ENCODE measurements at places on chromosomes 6 and 20.

GRCh38 chr6:40543776-40544175 is 43.4 kb downstream of the LRFN2 start:
- DNase-seq = no peak

- DNase-seq = peak; percentile 22
Observed at GRCh38 chr20:59813948-59814839, 119.2 kb downstream of the SYCP2 start.

DNA sequence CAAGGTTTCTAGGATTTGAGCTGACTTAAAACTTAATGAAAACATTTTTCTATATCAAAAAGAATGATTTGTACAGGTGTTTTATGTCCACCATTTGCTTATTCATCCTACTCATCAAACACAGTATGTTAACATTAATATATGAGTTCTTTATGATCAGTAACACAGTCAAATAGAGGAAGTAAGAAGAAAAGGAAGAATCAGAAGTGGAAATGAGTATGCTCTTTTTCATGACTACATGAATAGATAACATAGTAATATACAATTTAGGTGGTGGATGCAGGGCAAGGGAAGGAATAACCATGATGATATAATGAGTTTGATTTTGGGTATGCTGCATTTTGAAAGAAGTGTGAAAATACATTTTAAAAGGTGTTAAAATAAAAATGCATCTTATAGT is 16.5 kb downstream of the KPNA5 start:
- DNase-seq = no peak

DNA sequence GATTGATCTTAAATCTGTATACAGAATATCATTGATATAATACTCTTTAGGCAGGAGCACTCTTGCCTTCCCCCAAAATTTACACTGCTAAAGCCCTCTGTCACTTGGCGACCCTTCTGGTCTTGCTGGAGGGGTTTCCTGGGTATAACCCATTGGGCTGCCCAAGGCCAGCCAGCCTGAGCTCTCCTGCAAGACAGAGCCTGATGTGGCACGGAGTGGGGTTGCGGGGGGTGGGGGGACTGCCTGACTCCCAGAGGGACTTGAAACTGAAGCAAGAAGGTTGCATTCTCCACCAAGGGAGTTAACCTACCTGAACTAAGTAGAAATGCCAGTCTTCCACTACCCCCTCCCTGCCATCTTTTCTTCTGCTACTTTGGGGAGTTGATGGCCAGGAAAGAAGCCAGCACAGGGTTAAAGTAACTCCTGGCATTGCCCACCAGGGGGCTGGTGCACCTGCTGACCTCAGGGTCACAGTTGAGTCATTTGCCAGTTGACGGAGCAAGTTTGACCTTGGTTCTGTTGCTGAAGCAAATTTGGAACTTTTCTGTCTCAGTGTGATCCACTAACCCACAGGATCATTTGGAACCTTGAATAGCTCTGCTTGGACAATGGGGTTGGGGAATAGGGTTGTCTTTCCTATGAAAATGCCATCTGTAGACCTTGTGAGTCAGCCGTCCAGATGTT is 79.4 kb downstream of the ASXL1 start:
- no peak for DNase-seq

GRCh38 chr20:42399802-42400201 is 781.6 kb upstream of the CHD6 start:
- no peak for DNase-seq

GRCh38 chr6:76876922-76877553 is 586.3 kb downstream of the HTR1B start:
- peak; percentile 84 for DNase-seq

DNA sequence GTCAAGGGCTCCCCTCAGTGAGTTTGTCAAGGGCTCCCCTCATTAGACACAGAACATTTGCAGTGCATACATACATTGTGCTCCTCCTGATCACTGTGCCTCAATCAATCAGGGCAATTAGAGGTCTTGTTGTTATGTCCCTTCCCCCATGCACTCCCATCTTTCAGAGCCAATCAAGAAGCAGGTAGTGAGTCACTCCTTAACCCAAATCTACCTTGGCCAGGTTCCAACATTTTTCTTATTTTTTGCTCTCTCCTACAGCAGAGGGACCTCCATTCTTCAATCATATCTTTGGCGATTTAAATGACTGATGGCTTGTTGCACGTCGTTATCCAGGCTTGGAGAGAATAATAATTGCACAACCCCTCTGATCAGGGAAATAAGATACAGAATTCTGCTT is 409.9 kb upstream of the SPTLC3 start:
- no peak for DNase-seq

DNA sequence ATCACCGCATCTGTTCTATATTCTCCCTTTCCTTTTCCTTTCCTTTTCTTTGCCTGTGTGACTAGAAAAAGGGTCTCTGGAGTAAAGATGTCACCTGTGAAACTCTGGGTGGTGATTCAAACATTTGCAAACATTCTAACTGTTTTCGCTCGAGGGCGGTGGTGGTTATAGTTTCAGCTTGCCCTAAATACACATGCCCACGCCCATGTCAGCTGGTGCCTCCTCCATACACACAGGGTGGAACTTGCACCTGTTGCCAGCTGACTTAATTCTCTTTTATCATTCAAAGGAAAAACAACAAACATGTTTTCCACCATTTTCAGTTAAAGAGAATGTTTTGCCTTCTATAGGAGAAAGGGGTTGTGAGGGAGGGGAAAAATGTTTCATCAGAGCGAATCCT is 381.9 kb upstream of the ARID1B start:
- no peak for DNase-seq

- DNase-seq = no peak
Observed at GRCh38 chr6:3405679-3406078, 51.2 kb downstream of the SLC22A23 start.

- DNase-seq = no peak
Observed at GRCh38 chr6:1322696-1323219, 10.9 kb downstream of the FOXQ1 start.

DNA sequence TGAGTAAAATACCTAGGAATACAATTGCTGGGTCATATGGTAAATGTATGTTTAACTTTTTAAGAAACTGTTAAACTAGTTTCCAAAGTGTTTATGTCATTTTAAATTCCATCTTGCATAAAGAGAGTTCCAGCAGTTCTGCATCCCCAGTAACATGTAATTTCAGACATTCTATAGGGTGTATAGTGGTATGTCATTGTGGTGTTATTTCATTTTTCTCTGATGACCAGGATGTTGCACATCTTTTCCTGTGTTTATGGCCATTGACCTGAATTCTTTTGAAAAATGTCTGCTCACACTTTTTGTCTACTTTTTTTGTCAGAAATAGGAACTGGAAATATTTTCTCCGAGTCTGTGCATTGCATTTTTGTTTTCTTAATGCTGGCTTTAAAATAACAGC is 128.9 kb downstream of the TMEM200A start:
- no peak for DNase-seq

- DNase-seq = no peak
Observed at GRCh38 chr6:5083813-5084359, 1.3 kb upstream of the PPP1R3G start.

DNA sequence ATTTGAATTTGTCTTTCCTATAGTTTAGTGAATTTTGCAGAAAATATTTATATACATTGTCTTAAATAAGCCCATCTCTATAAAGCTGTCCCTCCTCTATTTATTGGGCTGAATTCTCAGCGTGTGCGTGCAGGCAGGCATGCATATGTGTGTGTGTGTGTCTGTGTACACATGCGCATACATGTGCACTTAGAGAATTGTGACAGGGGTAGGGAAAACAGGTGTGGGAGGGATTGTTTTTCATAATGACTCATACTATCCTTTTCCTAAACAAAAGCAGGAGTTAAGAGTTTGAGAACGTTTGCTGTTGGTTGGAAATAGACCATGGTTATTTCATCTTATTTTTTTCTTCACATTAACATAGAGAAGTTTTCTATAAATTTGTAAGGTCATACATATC is 43.4 kb upstream of the FABP7 start:
- no peak for DNase-seq

DNA sequence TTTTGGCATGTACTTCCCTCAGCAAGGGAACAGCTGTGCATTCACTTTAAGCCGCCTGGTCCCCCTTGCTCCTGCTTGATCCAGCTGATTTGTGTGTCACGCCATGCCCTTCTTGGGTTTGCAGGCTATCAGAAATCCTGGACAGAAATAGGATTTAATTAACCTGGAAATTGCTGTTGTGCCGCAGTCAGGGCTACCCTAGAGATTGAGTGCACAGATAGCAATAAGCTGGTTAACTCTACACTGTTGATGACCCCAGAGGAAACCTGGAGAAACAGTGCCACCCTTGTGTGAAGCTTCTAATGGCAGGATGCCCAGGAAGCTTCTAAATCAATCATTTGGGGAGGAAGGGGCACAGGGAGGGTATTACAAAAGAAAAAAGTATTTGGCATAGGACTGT is 199.0 kb downstream of the JARID2 start:
- no peak for DNase-seq

GRCh38 chr6:91812596-91813274 is 1225.9 kb upstream of the MAP3K7 start:
- DNase-seq = no peak

- no peak for DNase-seq
Observed at GRCh38 chr20:49765846-49766541, 46.6 kb upstream of the SLC9A8 start.

DNA sequence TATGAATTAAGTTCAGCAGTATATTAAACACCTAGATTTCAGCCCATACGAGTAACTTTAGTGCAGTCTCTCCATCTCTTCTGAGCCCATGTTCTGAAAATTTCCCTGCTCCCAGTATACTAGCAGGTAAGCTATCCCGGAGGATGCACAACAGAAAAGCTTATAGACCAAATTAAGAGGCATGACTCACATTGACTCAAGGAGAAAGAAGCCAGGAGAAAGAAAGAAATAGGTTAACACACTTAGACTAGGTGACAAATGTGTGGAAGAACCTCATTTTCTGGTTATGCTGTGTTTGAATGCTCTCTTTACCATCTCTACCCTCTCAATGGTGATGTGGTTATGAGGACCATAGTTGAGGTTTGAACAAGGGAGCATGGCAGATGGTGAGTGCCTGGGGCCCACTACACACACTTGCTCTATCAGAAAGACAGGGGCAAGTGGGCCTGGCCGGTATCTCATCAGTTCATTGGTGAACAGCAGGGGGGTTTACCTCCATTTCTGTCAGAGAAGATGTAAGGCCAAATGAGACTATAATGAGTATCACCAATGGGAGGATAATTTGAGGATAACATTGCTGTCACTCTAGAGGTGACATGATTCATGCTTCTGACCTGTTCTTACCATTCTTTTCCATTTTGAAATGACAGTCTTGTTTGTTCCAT is 902.3 kb upstream of the FLRT3 start:
- no peak for DNase-seq

DNA sequence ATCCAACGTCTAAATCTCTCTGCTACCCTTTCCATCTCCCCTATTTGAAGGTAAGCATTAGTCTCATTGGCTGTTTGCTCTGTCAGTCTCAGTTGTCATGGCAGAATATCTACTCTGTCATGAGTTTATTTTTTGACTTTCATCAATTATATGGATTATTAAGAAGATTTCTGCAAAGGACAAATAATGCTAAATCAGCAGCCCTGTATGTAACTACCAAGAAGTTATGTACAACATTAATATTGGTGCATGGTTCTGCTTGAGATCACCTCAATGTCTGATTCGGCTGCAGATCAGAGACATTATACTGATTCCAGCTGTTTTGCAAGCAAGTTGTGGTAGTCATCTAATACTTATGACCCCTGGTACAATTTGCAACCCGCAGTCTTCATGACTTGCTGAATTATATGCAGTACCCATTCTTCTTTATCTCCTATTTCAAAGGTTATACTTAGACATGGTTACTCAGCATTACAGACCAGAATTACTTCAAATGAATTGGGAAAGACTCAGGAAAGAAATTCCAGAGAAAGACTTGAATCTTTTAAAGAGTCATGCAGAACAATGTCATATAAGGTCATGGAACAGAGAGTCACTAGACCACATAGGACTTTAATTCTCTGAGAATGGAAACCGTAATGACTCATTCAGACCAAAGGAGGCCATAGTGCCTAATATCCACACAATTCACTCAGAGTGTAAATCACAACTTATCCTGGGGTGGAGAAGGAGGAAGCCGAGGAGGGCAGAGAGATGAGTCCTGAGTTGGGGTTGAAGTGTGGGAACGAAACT is 201.4 kb downstream of the IBTK start:
- no peak for DNase-seq

DNA sequence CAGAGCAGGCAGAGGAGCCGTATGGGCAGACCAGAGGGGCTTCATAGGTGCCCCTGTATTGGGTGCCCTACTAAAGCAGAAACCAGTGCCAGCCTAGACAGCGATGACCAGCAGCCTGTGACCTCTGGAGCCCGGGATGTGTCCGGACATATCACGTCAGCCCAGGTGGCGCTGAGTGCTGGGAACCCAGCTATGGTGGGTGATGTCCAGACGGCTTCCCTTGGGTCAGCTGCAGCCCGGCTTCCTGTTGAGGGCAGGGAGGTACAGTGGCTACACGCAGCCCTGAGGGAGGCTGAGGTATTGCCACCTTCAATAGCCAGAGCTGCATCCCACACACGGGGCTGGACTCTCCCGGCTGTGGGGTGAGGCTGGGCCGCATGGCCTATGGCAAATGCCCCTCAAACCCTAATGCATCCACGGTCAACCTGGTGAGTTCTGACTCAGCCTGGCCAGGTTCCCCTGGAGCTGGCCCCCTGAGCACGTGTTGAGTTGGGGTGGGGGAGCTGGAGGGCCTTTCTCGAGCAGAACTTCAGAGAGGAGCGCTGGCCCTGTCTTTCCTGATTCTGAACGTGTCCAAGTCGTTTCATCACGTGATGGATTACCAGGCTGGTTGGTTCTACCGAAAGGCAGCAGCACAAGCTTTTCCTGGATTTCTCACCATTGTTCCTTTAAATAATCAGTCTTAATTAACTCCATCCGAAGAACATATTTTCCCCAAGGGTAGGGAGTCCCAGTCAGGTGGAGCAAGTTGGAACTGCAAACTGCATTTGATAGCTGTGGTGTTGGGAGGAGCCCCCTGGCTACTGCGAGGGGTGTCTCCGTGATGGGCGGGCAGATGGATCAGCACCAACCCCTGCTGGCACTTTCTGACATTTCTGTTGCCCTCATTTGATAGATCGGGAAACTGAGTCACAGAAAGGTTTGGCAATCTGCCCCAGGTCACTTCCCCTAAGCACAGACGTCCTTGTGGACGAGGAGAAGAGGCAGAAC is 7.1 kb upstream of the MYT1 start:
- no peak for DNase-seq

- no peak for DNase-seq
Observed at GRCh38 chr6:134398453-134398852, 80.5 kb upstream of the SGK1 start.

GRCh38 chr20:17614176-17614811 is 44.4 kb downstream of the DSTN start:
- DNase-seq = peak; percentile 31

GRCh38 chr20:25087186-25087929 is 5.4 kb upstream of the VSX1 start:
- DNase-seq = no peak

- DNase-seq = no peak
Observed at GRCh38 chr6:10778230-10778629, 30.6 kb downstream of the TMEM14B start.

- no peak for DNase-seq
Observed at GRCh38 chr6:70415660-70416059, 2.4 kb downstream of the FAM135A start.

- no peak for DNase-seq
Observed at GRCh38 chr20:56352345-56353055, 6.3 kb upstream of the FAM210B start.

- no peak for DNase-seq
Observed at GRCh38 chr6:124040655-124041054, 237.0 kb downstream of the NKAIN2 start.

- DNase-seq = peak; percentile 45
Observed at GRCh38 chr6:137661601-137662000, 167.4 kb upstream of the OLIG3 start.
